ENCODE measurements at places on chromosomes 3 and 15.

- DNase-seq: peak; percentile 64
Observed at GRCh38 chr15:73265536-73266153, 103.1 kb downstream of the HCN4 start.

GRCh38 chr3:177358091-177358976 is 161.1 kb upstream of the TBL1XR1 start:
- peak; percentile 50 for DNase-seq

DNA sequence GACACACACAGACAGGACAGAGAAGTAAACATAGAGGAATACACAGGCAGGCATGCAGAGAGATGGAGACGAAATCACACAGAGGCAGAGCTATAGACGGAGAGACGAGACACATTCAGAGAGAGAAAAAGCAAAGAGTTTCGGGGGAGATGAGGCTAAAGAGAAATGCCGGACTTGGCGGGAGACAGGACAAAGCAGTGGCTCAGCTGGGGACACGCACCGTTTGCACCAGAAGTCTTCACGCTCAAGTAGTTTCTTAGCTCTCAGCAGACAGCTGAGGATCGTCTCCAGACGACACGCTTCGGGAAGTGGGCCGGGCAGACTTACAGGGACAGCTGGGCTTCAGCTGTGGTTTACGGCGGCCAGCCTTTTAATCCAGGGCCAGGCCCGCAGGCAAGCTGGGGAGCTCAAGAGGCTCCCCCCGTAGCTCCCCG is 56.2 kb upstream of the DLG1 start:
- DNase-seq: peak; percentile 71

GRCh38 chr15:41914411-41914810 is 20.6 kb upstream of the SPTBN5 start:
- no peak for DNase-seq

DNA sequence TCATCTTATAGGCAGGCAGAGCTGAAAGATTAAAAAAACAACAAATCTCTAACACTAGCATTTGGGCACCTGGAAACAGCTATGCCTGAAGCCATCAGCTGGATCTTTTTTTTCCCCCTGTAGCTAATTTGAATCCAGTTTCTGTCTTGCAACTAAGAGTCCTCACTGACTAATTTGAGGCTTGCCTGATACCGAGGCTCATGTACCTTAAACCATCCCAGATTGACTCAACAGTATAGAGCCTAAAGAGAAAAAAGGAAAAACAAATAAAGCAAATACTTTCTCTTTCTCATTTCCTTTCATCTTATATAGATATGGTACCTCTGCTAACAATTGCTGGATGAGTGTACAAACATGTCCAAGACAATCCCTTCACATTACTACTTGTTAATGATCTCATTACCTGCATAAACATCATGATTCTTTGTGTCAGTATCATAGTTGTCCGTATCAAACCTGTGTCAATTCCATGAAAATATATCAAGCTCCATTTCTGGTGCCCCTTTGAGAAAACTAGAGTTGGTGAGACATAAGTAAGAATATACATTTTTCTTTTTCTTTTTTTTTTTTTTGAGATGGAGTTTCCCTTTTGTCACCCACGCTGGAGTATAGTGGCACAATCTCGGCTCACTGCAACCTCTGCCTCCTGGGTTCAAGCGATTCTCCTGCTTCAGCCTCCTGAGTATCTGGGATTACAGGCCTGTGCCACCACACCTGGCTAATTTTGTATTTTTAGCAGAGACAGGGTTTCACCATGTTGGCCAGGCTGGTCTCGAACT is 43.1 kb downstream of the BHLHE40 start:
- no peak for DNase-seq

GRCh38 chr3:177145381-177145780 is 51.9 kb downstream of the TBL1XR1 start:
- no peak for DNase-seq

GRCh38 chr3:122012821-122013220 is 9.2 kb downstream of the ILDR1 start:
- no peak for DNase-seq

DNA sequence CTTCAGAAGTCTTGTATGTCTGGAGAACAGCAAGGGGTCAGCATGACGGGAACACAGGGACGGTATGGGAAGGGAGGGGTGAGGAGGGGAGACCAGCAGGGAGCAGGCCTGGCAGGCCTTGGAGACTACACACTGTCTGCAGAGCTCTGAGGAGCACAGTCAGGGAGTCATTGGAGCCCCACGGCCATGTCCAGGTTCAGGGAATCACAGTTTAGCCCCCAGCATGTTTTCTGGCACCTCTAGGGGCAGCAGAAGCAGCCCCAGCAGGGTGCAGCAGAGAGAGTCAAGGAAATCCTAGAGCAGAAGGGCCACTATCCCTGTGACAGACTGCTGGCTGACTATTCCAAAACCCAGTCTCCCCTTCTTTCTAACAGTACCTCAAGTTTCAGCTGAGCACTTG is 3.2 kb downstream of the LAMP3 start:
- DNase-seq: no peak

GRCh38 chr3:171116365-171116764 is 89.8 kb upstream of the SLC2A2 start:
- DNase-seq: no peak
